Non-pigmented ciliary epithelial cell (primary cell): ENCODE measurements at places on chromosomes 3 and 15.

- DNase-seq = no peak
Observed at GRCh38 chr3:81871358-81872155, 110.1 kb upstream of the GBE1 start.

DNA sequence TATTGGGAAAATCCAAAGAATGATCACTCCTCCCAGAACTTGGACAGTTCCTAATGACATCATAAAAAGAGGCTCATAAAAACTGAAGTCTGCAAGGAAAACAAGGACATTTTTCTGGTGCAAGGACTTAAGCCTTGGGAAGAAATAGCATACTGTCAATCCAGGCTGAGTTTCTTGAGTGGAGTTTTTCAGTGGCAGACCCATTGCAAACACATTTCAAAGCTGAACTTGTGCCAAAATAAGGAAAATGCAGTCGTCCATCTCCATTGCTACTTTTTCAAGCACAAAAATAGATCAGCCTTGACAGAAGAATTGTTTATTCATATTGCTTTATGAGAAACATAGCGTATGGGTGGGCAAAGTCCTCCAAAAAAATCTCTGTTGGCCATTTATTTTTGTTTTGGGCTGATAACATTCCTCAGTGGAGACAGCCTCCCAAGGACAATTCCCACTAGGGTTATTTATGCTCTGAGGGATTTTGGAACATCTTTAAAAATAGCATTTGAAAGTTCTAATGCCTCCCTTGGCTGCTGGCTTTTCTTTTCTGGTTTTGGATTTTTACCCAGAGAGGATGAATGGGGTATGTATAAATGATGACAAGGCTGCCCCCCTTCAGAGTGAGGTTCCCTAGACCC lies 220.0 kb downstream of the CADPS start:
- DNase-seq = no peak

- DNase-seq = no peak
Observed at GRCh38 chr15:44317423-44318058, 29.0 kb downstream of the GOLM2 start.

GRCh38 chr3:66037986-66038369 lies 740 bp downstream of the MAGI1 start:
- DNase-seq = no peak

DNA sequence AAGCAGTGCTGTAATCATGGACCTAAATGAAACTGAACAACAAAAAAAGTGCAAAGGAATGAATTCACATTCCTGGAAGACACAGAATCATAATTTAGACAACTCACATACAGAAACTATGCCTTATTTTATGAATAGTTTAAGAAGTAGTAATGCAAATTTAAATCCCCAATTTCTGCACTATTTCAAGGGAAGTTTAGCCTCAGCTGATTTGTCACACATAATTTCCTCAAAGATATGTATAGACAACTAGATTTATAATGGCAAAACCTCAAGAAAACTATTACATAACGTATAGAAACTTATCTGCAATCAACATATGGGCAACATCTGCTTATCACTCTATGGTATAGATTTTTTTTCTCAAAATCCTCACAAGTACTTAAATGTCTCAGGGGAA lies 7.8 kb upstream of the PTX3 start:
- DNase-seq = no peak
